HS-27A (cell line): ENCODE measurements at places on chromosomes 11 and 22.

GRCh38 chr11:44899959-44900358 is 50.7 kb downstream of the TP53I11 start:
- peak; percentile 68 for DNase-seq

DNA sequence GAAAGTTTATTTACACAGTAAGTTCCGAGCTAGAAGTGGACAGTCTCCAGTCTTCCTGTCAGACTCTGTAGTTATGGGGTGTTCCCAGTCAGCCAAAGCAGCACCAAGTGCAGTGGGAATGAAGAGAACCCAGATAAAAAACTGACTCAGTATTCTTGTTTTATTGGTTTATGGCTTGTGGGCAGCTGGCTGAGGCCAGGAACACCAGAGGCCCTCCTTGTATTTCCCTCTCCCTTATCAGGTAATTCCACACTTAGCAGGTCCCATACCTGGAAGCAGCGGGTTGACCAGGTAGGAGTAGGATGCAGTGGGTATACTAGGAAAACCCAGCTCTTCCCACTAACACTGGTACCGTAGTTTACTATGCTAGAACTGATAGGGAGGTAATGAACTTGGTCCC is 3.5 kb upstream of the BACE1-AS start:
- no peak for DNase-seq

GRCh38 chr11:88536616-88537265 is 199.2 kb upstream of the CTSC start:
- no peak for DNase-seq

DNA sequence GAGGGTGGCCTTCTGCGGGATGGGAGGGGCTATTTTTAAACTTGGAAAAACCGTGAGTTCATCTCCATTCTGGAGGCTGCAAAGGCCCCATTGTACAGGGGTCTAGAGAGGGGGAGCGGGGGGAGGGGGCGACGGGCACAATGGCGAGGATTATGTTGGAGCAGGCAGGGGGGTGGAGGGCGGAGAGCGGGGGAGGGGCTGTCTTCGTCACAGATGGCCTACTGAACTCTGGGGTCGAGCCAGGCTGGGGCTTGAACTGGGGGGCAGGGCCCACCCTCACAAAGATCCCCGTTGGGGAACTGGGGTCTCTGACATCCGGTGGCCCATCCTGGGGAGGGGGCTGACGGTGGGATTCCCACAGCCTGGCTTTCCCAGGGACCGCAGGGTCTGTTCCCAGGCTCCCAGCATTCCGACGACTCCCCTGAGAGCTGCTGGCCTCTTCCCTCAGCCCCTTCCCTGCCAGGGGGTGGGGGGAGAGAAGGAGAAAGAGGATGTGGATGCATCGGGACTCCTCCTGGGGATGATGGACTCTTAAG is 3.4 kb upstream of the MCAM start:
- DNase-seq, result no peak

GRCh38 chr22:28983190-28983589 is 78.4 kb downstream of the C22orf31 start:
- no peak for DNase-seq
